ENCODE measurements at places on chromosomes 12 and 14.

- DNase-seq: no peak
Measured at GRCh38 chr12:66620026-66620425, 58.9 kb downstream of the GRIP1 start.

- no peak for DNase-seq
Measured at GRCh38 chr14:42214981-42215491, 608.4 kb downstream of the LRFN5 start.

GRCh38 chr12:21526721-21527345 lies 737 bp downstream of the SPX start:
- no peak for DNase-seq

DNA sequence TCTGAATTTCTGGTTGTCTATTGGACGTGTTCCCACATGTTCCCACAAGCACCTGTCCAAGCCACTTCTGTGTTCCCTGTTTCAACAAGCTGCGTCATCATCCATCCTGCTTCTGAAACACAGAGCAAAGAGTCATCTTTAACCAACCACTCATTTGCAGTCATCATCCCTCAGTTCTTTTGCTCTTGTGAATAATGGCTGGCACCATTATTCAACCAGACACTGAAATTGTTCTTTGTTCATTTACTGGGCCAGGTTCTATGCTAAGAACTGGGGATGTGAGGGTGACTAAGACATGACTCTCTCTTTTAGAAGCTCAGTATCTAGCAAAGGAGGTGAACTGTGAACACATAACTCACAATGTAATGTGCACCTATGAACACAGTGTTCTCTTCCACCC lies 40.7 kb upstream of the ANO4 start:
- DNase-seq: no peak

DNA sequence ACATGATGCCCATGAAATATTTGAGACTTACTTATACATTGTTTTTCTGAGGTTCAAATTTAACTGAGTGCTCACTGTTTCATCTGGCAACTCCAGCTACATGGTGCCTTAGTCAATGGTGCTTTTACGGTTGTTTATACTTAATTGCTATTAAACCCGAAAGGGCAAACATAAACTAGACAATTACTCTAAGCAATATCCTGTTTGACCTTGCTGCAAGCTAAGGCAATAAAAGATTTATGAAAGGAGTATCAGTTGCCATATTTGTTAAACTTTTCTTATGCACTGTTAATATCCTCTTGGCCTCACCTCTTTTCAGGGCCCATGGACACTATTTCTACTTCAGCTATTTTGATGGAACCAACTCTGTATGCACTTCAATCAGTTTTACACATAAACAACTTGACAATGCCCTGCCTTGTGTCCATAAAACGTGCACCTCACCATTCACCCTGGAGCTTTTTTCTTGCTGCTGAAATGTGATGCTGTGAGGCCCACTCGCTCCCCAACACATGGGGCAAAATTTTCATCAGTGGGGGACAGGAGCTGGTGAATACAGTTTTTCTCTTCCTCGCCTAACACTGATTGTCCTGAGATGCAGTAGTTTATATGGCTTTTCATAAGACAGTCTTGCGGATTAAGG lies 64.1 kb upstream of the HIF1A start:
- DNase-seq: no peak

- DNase-seq: no peak
Measured at GRCh38 chr12:57461917-57462250, 2.3 kb downstream of the GLI1 start.

DNA sequence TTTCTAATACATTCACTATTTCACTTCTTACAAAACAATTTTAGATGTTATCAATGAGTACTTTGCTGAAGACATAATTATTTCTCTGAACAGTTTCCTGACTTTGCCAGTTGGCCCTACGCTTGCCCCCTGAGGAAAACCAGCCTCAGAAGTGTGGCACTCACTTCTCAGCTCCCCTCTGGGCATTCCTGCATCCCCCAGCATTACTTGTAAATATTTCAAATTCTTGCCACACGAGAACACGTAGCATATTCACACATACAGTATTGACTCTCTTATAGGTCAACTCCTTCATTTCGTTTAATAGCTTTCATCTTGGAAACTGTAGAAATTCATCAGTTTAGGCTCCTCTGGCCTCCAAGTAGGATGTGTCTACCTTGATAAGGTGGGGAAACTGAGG lies 65.2 kb downstream of the OTX2 start:
- no peak for DNase-seq

DNA sequence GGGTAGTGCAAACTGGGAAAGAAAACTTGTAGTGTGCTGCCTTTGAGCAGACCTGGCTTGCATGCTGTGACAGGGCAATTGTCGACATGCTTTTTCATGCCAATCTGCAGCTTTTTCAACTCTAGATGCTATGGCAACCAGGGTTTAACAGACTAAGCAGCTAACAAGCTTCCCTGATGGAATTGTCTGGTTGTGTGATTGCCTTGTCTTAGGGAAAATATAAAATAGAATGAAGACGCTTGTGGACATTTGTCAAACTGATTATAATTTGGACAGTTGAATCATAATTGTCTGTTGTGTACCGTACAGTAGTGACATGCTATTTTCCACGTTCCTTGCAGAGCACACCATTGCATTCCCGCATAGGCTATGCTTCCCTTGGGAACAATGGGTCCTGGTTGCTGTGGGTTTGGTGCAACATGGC lies 113.0 kb downstream of the FOXG1 start:
- DNase-seq: no peak

DNA sequence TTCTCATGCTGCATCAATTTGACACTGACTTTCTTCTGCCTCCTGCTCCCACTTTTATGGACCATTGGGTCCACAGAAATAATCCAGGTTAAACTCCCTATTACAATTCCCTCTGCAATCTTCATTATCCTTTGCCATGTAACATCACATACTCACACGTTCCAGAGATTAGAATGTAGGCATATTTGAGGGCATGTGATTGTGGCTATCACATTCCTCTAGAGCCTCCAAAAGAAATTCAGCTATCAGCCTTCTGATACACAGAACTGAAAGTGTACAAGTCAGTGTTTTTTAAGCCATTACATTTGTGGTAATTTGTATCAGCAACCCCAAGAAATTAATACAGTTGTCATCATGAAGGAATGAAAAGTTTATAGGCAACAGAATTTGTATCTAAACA lies 892.4 kb downstream of the RPS29 start:
- no peak for DNase-seq

DNA sequence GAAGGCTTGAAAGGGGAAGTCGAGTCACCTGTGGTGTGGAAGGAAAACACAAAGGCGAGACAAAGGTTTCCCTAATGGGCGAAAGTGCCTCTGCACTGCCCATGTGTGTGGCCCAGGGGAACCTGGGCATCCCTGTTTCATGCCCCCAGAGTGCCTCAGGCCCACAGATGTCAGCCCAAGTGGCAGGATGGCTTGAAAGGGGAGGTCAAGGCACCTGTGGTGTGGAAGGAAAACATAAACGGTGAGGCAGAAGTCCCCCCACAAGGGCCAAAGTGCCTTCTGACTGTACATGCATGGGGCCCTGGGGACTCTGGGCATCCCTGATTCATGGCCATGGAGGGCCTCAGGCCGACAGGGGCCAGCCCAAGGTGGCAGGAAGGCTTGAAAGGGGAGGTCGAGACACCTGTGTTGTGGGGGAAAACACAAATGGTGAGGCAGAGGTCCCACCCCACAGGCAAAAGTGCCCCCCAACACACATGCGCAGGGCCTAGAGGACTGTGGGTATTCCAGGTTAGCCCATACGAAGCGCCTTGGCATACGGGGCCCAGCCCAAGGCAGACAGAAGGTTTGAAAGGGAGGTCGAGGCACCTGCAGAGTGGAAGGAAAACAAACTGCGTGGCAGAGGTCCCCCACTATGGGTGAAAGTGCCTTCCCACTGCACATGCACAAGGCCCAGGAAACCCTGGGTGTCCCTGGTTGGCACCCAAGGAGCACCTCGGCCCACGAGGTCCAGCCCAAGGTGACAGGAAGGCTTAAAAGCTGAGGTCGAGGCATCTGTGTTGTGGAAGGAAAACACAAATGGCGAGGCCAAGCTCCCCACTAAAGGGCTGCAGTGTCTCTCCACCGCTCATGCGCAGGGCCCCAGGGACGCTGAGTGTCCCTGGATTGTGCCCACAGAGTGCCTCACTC lies 382.3 kb downstream of the ALG10 start:
- no peak for DNase-seq

DNA sequence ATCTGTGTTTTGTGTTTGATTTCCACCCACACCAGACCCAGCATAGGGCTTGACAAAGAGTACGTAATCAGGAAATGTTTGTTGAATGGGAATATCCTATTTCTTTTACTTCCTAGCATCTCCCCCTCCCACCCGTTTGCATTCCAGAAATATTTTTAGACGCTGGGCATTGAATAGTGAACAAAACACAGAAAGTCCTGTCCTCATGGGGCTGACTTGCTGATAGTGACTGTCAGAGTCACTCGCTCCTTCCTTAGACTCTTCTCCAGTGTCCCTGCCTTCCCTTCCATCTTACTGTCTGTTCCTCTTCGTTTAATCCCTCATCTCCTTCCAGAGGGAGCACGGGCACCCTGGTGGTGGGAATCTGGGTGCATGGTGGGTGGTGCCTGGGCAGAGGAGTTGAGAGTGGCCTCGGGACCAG lies 53.6 kb downstream of the SLC25A47 start:
- DNase-seq: no peak

- DNase-seq: peak; percentile 20
Measured at GRCh38 chr14:49461529-49462401, 124.4 kb downstream of the RPS29 start.

DNA sequence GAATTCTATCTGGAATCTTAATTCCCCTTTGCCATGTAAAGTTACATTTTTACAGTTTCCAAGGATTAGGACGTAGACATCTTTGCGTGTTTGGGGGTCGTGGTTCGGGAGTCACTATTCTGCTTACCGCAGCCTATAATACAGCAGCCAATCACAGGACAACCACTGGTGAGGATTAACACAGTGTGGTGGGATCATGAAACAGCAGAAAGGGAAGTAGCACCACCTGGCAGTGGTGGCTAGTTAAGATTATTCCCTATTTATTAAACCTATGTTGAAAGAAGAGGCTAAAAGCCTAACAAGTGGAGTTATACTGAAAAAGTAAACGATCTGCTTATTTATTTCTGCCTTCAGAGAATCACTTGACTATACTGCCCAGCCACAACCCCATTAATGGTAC lies 71.7 kb downstream of the IPO8 start:
- DNase-seq: no peak

- DNase-seq: no peak
Measured at GRCh38 chr14:22427771-22428231, 161.2 kb downstream of the DAD1 start.

DNA sequence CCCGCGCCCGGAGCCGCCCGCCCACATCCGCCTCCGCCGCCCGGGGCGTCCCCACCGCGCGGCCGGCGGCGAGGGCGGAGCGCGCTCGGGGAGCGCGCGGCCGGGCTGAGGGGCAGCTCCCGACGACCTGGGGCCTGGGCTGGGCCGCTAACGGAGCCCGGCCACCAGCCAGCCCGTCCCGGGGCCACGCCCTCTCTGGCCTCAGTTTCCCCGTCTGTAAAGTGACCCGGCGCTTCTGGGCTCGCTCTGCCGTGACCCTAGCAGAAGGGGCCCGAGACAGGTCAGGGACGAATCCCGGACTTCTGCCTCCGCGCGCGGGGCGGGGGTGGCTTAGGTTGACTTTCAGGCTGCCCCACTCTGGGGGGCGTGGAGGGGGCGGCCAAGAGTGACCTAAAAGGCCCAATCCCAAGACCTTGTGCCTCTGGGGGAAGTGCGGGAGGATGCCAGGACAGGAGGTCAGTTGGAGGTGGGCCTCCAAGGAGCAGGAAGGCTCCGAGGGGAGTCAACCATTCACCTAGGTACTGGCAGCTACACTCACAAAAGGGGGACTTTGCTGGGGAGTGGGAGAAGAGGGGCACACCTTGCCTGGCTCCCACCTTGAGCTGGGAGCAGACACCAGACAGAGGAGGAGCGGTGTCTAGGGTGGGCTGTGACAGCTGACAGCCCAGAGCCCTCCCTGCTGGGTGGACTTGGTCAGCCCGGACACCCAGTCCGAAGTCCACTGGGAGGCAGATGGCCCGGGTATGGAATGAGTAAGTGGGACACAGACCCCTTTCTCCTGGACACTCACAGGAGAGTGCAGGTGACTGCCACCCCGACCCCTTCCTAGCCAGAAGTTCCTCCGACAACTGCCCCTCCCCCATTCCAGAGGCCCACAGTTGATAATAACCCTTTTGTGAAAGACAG lies 486 bp upstream of the AKT1 start:
- peak; percentile 33 for DNase-seq

DNA sequence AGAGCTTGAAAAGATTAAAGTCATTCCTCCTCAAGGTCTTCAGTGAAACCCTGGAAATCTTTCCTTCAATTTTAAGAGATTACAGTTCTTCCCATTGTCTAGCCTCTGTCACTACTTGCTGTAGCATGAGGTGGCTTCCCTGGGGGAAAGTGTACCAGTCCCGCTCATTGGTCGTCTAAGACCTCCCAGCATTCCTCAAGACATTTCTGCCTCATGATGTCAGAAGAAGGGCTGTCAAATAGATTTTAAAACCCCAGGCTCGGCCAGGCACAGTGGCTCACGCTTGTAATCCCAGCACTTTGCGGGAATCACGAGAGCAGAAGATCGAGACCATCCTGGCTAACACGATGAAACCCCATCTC lies 46.7 kb downstream of the SMUG1 start:
- DNase-seq: no peak

- DNase-seq: no peak
Measured at GRCh38 chr12:110369992-110370391, 33.5 kb downstream of the ANAPC7 start.

DNA sequence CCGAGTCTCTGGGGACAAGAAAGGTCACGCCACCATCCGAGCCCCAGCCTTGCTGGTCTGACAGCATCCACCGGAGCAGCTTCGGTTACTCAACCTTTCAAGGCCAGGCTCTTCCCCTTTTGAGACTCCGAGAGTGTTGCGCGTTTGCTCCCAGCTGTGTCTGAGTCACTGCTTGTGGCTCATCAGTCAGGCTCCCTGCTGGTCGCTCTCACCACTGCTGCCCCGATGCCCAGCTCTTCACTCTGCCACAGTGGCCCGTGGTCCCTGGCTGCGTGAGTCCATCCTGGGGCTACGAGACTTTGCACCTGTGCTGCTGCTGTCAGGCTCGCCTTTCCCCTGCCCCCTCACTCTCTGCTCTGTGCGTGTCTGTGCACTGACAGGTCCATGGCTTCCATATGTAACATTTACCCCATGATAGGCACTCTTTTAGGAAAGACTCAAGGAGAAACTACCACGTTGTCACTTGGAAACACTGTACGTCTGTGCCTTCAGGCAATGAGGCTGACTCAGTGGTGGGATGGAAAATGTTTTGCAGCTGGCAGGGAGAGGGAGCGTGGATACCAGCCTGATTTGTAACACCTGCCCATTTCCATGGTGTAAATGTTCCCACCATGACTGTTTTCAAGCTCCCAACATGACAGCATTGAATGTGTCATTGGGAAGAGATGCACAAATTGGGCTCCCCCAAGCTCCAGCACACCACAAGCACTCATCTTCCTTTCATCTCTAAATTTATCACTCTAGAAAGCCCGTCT lies 350.7 kb downstream of the TMEM132D start:
- DNase-seq: no peak

GRCh38 chr12:109466821-109467220 lies 10.3 kb downstream of the KCTD10 start:
- DNase-seq: no peak
